SK-N-SH (cell line): ENCODE measurements at places on chromosomes 2 and 18.
A peak's percentile ranks its signal among the peaks of the same experiment; 100 is the strongest.

GRCh38 chr18:24446453-24446852, 14.0 kb upstream of the HRH4 start:
- peaks cover 77% of the 10 kb centered on the region for H3K36me3 ChIP-seq
- H3K4me3 ChIP-seq, result no peak overlapping the region
- H3K4me1 ChIP-seq, result no peaks in the 10 kb centered on the region
- no peak for DNase-seq
- no peak overlapping the region for H3K27ac ChIP-seq

- no peaks in the 10 kb centered on the region for H3K36me3 ChIP-seq
- no peaks in the 10 kb centered on the region for H3K27me3 ChIP-seq
- H3K27ac ChIP-seq, result no peak overlapping the region
- H3K4me1 ChIP-seq, result peaks cover 42% of the 10 kb centered on the region; the same call in 1 of the 2 replicates
- no peak overlapping the region for H3K4me3 ChIP-seq
- DNase-seq, result peak; percentile 49
These were observed 30.0 kb upstream of the NTSR2 start for GRCh38 chr2:11699686-11700670.

- no peak for DNase-seq
- H3K27me3 ChIP-seq, result no peaks in the 10 kb centered on the region
- H3K27ac ChIP-seq, result no peak overlapping the region
- H3K4me3 ChIP-seq, result no peak overlapping the region
- peaks cover 14% of the 10 kb centered on the region; the same call in 1 of the 2 replicates for H3K4me1 ChIP-seq
These were observed 27.7 kb downstream of the GRB14 start for GRCh38 chr2:164593541-164593940.

DNA sequence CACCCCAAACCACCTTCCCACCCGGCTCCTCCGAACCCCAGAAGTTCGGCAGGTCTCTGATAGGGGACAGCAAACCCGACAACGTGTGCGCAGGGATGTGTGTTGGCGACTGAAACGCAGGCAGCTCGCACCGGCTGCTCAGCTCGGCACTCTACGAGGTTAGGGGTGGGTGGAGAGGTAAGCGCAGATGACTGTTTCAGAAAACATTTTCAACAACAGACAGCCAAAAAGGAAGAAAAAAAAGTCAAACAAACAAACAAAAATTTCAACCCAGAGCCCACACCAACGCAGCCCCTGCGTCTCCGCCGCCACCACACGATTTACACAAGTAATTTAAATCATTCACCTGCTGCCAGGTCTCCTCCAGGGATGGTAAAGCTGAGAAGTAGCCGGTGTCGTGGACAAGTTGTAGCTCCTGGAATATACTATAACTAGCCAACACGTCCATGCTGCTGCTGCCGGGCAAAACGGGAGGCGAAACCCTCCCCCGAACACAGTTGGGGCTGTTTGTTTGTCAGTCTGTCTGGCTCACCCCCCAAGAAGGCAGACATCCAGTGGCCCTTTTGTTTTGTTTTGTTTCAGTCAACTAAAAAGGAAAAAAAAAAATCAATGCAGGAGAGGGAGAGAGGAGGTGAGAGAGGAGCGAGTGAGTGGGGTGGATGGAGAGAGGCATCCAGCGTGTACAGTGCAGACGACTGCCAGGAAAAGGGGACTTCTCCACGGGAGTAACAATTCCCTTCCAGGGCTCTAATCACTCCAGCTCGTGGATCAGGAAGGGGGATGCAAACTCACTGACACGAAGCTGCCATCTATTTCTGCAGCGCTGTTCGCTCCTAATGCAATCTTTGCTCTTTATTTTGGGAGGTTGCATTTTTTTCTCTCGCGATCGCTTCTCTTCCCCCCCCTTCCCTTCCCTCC, at the start of gene KLF7:
TSS of gene KLF7 (minus strand) at position 828 of the 918 bp plus-strand sequence. CDS start at position 448, 380 bp downstream.
- H3K27me3 ChIP-seq, result no peaks in the 10 kb centered on the region
- peaks cover 31% of the 10 kb centered on the region for H3K4me1 ChIP-seq
- H3K27ac ChIP-seq, result peak within 1 kb of the TSS; percentile 99
- H3K36me3 ChIP-seq, result no peaks in the 10 kb centered on the region

DNA sequence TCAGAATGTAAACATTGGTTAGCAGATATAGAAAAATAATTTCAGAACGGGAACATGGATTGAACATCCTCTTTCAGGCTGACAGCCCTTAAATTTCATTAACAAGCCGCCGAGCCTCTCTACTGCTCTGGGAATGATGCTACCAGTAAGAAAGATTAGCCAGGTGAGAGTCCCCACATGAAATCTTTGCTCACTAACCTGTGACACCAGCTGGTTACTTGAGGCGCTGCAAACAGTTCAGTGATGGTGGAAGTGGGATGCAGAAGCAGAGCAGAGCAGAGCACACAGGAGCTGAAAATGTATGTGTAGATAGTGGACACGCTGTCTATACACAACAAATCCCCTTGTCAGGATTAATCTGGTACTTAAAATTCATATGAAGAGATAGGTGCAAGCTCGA, 721.1 kb downstream of the DPP10 start:
- no peak overlapping the region for H3K27ac ChIP-seq
- peak; percentile 6 for DNase-seq
- no peaks in the 10 kb centered on the region for H3K4me1 ChIP-seq
- no peaks in the 10 kb centered on the region for H3K27me3 ChIP-seq

- no peaks in the 10 kb centered on the region for H3K27me3 ChIP-seq
- no peaks in the 10 kb centered on the region for H3K36me3 ChIP-seq
- peaks cover 35% of the 10 kb centered on the region; the same call in 1 of the 2 replicates for H3K4me1 ChIP-seq
- H3K27ac ChIP-seq, result no peak overlapping the region
- DNase-seq, result no peak
- no peak overlapping the region for H3K4me3 ChIP-seq
These were observed 50.7 kb upstream of the MGAT5 start for GRCh38 chr2:134203175-134203574.
